ENCODE measurements at places on chromosomes 1 and 21.

- DNase-seq = no peak
Observed at GRCh38 chr21:44377201-44377921, 23.9 kb downstream of the TRPM2 start.

GRCh38 chr1:156422602-156423091 is 53.6 kb downstream of the RHBG start:
- no peak for DNase-seq

GRCh38 chr1:184407816-184408510 is 21.1 kb downstream of the C1orf21 start:
- no peak for DNase-seq

- peak; percentile 93 for DNase-seq
Observed at GRCh38 chr1:155050560-155051341, at the start of gene ADAM15. Gene ADAM15, plus strand, starts transcription at chr1:155051316. Its CDS starts 71 bp downstream, at chr1:155051387.

- no peak for DNase-seq
Observed at GRCh38 chr1:37862330-37862729, 2.9 kb upstream of the MTF1 start.

GRCh38 chr1:62311473-62311943 is 7.7 kb downstream of the KANK4 start:
- no peak for DNase-seq
